Stimulated activated CD8-positive, alpha-beta memory T cell treated with anti-CD3 and anti-CD28 coated beads, Interleukin-15, amount 100 ng/mL, for 1 hour (primary cell): ENCODE measurements at places on chromosomes 13 and 19.

- DNase-seq = no peak
Observed at GRCh38 chr19:50972795-50973376, 3.5 kb upstream of the KLK6 start.

- no peak for DNase-seq
Observed at GRCh38 chr19:10911579-10912363, 16.7 kb downstream of the YIPF2 start.

GRCh38 chr13:97339988-97340749 lies 93.8 kb upstream of the RAP2A start:
- no peak for DNase-seq

DNA sequence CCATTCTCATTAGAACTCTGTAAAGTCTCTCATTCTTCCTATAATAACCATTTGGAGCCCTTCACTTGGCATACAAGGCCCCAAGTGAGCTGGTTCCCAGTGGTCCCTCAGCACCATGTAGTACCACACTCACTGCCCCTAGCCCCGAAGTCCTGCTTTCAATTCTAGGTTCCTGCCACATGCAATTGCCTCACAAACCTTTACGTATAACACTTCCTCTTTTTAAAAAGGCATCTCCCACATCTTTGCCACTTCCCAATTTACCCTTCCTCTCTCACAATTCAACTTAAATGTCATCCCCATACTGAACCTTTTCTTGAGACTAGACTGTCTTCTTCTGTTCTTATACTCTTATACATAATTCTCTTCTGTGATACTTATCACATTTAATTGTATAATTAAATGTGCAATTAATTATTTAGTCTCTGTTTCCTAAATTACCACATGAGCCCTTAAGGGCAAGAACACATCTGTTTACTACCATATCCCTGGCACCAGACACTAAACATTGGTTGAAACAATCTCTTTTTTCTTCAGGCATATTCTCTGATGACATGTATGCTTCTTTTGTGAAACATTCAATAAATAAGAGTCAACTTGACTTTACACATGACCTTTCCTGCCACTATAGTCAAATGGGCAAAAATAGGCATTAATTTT lies 304.0 kb downstream of the SPRY2 start:
- no peak for DNase-seq

GRCh38 chr13:98240135-98240534 lies 63.1 kb upstream of the RNF113B start:
- DNase-seq = no peak

- no peak for DNase-seq
Observed at GRCh38 chr19:54352546-54352945, 12.2 kb downstream of the LAIR1 start.

GRCh38 chr19:932648-933552 lies 7.1 kb downstream of the ARID3A start:
- DNase-seq = no peak

DNA sequence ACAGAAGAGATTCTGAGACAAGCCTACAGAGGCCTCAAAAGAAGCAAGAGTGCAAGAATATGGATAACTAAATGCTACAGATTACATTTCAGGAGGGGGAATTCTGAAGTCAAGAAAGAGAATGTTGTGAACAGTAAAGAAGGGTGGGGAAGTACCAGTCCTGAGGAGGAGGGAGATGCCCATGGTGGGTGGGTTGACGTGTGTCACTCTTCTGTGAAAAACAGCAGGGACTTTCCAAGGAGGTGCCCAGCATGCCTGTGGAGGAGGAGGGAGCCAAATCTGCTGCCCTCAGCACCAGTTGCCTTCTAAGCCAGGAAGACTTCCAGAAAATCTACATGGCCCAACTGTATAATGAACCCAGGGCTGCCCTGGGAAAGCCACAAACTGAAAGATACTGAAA lies 87.7 kb downstream of the SGCG start:
- DNase-seq = no peak

DNA sequence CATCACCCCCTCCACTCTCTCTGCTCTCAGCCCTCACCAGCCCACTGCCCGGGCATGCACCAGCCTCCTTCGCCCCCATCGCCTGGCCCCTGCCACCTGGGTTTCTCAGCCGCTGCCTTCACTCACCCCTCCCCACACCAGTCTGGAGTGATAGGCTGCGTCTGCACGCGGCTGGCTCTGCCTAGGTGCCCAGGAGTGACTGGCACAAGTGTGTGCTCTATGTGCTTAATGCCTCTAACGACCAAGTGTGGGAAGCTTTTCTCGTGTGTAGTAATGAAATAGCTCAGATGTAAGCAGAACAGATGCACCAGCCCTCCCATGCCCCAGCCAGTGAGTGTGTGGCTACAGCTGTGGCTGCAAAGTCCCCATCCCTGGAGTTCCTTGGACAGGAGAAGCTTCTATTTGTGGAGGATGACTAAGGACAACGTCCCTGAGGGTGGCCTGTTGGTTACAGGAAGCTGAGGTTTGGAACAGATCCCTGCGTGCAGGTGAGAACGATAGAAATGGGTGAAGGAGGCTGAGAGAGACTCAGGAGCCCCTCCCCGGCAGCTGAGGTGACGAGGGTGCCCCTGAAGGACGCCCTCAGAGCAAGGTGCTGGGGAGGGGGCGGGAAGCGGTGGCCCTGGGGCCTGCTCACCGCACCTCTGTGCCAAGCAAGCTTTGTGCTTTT lies 35.6 kb downstream of the ATP11A start:
- DNase-seq = no peak

DNA sequence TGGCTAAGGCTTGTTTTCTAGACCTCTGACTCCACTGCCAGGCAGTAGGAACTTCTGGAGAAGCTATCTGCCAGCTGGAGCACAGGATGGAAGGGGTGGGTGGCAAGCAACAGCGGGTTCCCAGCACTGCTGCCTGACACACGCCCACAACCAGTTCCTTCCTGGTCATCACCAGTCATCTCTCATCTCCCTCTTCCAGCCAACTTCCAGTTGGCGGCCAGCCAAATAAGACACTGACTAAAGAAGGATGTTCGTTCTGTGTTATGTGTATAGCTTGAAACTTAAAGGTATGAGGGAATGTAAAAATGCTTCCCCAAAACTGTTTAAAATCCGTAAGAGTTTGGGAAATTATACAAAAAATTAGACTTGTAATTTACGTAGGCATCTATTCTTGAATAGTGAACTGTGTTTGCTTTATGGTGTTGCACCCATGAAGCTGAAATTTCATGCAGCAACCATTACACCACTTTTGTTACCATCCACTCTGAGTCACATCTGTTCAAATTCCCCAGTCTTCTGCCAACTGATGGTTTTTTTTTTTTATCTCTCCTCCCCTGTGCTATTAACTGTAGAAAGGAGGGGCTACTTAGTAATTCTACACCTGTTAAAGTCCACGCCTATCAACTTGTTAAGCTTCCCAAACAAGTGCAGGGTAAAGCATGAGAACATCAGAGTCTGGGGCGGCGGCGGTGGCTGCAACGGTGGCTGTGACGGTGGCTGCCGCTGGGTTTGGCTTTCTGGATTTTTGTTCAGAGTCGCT lies 86.2 kb upstream of the FRY start:
- no peak for DNase-seq

GRCh38 chr13:29704648-29705047 lies 109.2 kb upstream of the SLC7A1 start:
- no peak for DNase-seq

DNA sequence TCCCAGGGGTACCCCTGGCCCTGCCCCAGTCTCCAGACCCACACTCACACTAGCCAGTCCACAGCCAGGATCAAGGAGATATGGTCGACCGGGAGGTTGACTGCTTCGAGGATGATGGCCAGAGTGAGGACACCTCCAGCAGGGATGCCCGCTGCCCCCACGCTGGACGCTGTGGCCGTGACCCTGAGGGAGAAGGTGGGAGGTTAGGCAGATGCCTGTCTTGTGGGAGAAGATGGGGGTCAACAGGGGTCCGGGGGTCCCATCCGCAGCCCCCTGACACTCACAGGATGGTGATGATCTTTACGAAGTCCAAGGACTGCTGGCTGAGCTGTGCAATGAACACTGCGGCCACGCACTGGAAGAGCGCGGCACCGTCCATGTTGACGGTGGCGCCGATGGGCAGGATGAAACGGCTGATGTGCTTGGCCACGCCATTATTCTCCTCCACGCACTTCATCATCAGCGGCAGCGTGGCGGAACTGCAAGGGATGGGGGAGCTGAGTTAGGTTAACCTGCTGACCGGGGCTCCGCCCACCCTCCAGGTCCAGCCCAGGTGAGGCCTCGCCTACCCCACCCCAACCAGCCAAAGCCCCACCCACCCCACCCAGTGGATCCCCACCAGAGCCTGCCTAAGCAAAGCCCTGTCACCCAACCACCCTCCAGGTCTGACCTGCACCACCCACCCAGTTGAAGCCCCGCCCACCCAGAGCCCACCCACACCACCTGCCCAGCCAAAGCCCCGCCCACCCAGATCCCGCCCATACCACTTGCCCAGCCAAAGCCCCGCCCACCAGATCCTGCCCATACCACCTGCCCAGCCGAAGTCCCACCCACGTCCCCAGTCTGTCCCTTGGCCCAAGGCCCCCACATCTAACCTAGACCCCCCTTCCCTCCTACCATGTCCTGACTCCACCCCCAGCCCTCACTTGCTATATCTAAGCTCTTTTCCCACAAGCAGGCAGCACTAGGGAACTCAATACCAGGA lies 11.2 kb downstream of the SLC1A5 start:
- DNase-seq = no peak

DNA sequence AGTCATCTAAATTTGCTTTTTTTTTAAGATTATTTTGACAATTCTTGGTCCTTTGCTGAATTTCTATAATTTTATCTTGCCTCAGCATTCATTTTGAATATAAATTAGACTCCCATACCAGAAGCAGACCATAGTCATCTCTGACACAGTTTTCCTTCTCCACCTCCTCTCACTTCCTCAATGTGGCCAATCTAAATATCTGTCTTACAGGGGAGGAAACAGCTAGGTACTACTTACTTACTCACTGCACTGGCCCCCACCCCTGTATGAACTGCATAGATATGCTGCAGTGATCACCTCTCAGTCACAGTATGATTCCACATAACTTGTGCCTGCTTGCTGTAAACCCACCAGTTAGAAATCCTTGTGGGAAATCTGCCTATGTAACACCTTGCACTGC lies 665.6 kb downstream of the FGF9 start:
- no peak for DNase-seq

GRCh38 chr13:35016362-35017112 lies 74.5 kb downstream of the NBEA start:
- DNase-seq = no peak

- DNase-seq = no peak
Observed at GRCh38 chr13:90835826-90836225, 511.7 kb upstream of the MIR17HG start.

DNA sequence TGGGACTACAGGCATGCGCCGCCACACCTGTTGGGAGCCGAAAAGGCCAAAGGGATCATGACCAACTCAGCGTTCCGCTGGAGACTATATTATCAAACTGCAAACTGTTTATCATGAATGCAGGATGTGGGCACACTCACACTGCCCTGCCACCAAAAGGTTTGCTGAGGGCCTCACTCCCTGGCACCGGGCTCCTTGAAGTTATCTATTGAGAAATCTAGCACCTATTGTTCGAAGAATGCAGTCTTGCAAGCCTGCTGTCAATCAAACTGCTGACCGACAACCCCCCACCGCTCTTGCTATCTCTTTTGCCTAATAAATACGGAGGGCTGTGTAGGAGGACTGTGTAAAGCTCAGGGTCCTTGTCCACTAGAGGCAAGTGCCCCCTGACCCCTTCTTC lies 5.2 kb upstream of the ZNF836 start:
- no peak for DNase-seq

DNA sequence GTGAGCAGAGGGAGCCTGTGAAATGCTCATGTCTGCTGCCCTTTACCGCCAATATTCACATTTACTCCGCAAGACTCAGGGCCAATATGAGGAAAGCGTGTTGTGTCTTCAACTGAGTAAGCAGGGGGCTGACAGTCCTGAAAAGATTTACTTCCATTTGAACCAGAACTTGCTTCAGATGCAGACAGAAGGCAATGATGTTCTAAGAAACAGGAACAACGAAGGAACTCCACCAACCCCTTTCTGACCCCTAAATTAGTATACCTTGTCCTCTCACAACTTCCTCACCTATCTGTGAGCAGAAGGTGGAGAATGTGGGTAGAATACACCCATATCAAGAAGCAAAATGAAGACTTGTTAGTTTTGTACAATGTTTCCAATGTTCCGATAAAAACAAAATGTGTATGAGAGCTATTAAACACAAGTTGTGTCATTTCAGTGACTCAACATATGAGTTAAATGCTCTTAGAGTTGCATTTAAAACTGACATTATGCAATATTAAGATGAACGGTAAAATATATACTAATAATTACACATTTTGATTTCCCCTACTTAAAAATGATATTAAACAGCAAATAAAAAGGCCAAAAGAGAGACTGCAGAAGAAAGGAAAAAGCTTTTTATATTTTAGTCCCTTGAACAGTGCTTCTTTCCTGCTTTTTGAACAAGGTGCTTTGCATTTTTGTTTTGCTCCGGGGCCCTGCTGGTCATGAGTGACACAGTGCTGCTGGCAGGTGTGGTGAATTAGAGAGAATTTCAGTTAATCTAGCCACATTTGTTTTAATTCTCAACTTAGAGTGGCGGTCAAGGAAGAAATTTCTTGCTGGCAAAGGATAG lies 16.0 kb downstream of the TMEM272 start:
- DNase-seq = no peak

DNA sequence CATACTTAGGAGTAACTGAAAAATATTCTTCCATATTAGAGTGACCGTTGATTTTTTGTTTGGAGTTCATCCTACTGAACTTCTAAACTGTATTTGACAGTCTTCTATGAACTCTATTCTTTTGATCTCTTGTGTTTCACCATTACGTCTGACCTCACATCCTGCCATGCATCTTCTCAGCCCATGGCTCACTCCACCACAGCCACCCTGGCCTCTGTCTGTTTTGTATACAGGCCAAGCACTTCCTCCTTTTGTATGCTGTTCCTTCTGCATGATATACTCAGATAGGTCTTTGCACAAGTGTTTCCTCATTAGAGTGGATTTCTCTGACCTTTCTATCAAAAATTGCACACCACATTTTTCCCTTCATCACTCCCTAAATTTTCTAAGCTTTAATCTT lies 119.9 kb downstream of the MAB21L1 start:
- no peak for DNase-seq
